ENCODE measurements at places on chromosomes 7 and 10.
A peak's percentile ranks its signal among the peaks of the same experiment; 100 is the strongest.

DNA sequence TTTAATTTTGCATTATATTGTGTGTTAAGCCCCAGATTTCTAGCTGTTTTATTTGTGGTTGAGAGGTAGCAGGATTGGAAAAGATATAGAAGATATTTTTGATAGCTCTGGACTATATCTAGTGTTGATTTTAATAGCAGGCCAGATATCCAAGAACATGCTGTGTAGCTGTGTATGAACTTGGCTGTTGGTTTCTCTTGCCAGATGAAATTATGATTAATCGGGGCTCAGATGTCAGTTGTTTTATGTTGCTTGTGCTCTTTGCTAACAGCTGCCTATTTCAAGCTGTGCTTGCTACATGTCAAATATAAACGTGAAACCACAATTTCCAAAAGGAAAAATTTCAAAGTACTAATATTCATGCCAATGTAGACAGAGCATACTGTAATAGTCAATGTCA lies 141.1 kb downstream of the GRM3 start:
- no peak for DNase-seq

DNA sequence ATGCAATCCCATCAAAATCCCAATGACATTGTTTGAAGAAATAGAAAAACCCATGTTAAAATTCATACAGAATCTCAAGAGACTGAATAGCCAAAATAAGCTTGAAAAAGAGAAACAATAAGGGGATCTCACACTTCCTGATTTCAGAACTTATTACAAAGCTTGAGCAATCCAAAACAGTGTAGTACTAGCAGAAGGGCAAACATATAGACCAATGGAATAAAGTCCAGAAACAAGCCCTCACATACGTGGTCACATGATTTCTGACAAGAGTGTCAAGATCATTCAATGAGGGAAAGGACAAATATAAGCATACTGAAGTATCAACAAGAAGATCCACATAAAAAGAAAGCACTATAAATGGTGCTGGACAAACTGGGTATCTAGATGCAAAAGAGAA lies 31.9 kb downstream of the MICU1 start:
- DNase-seq, result no peak

GRCh38 chr7:121436136-121436535 lies 40.0 kb upstream of the FAM3C start:
- no peak for DNase-seq

GRCh38 chr7:2965301-2965700 lies 78.4 kb downstream of the CARD11 start:
- no peak for DNase-seq

- no peak for DNase-seq
Observed at GRCh38 chr10:95250856-95251255, 39.9 kb downstream of the PDLIM1 start.

DNA sequence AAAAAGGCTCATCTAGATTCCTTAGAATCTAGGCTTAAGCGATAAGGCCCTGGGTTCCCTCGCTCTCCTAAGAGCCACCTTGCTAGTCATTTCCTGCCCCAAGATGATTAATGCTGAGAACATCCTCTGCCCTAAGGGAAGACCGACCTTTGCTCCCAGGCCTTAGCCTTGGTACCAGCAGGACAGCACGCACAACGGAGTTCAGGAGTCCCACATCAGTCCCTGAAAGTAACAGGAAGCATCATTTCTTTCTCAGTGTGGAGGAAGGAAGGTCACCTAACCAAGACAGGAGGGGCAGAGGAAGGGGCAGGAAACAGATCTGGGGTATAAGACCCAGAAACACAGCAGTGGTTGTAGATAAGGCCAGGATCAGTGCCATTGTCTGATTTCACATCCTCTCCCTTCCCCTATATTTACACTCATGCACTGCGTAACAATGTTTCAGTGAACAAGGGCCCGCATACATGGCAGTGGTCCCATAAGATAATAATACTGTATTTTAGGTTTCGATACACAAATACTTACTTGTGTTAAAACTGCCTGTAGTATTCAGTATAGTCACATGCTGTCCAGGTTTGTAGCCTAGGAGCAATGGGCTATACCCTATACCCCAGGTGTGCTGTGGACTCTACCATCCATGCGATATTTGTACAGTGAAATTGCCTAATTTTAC lies 8.1 kb upstream of the FAM107B start:
- no peak for DNase-seq

DNA sequence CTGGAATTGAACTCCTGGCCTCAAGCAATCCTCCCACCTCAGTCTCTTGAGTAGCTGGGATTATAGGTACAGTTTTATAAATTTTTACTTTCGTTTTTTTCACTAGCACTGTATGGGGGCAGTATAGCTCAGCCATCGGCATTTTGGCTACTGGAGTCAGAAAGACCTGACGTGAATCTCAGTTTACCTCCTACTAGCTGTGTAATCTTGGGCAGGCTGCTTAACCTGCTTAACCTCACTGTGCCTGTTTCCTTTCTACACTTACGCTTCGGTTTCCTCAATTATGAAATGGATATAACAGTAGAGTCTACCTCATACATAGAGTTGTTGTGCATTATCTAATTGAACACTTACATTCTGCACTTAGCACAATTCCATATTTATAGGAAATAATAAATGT lies 16.7 kb downstream of the STN1 start:
- no peak for DNase-seq

GRCh38 chr7:129351320-129351719 lies 82.9 kb upstream of the STRIP2 start:
- DNase-seq, result peak; percentile 4

GRCh38 chr7:27420702-27421101 lies 178.1 kb downstream of the EVX1 start:
- no peak for DNase-seq

DNA sequence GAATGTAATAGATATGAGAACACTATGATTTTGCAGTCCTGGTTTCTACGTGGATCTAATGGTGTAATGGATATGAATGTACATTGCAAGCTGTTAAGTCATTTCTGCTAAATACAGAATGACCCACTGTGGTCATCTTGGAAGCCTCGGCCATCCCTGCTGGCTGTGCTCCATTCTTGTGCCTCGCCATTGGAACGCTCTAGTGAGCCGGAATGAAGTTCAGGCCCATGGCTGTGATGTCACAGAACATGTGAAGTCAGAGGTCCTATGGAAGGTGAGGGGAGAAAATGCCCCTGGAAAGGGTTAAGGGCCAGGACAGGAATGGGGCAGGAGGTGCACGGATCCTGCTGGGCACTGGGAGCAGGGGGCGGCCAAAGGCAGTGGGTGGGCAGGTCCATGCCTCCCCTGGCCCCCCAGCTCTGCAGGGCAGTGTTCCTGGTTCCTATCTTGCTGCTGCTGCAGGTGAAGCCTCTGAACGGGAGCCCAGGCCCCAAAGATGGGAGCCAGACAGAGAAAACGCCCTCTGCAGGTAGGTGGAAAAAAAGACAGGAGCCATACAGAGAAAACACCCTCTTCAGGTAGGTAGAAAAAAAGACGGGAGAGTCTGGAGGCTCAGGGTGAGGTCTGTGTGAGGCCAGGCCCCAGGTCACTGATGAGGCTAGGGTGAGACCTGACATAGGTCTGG lies at the start of gene LLCFC1:
TSS of gene LLCFC1 (plus strand) at position 259 of the 685 bp plus-strand sequence. CDS start at position 397, 138 bp downstream.
- DNase-seq, result no peak

DNA sequence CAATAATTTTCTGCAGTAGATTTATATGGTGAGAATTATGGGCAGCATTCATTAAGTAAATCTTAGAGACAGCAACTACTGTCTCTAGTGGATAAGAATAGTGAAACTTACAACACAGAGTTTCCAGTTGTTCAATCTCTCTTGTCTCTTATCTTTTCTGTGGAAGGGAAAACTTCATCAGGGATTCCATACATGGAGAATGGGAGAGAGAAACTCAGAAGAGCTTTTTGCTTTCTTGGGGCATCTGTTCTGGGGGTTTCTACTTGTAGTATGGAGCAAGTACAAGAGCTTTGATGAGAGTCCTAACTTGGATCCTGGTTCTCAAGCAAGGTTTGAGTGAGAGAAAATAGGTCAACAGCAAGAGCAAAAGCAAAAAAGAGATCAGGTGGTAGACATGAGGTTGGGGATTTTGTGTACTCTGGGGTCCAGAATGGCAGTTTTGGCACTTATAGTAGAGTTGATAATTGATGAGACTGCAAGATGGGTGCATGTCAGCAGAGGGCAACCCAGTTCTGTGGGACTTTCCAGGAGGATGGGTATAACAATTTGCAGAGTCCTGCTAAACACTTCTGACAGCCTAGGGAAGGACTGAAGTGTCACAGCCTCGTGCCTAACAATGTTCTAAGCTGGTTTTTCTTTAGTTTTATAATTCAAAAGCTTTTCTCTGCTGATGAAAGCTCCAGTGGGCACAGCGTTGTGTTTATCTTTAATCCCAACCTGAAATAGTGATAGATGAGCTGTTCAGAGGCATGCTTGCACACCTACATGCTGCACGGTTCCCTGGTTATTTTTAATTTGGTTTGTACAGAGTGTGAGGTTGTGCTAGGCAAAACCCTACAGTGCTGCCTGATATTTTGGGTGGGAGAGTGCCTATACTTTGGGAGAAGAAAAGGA lies 32.0 kb upstream of the STRIP2 start:
- DNase-seq, result no peak

All from fibroblast of upper back skin (primary cell).